Stimulated activated CD4-positive, alpha-beta T cell treated with anti-CD3 and anti-CD28 coated beads, Interleukin-1b, Interleukin-23, amount 100 ng/mL, for 1 hour (primary cell): ENCODE measurements at places on chromosomes 12 and 14.

DNA sequence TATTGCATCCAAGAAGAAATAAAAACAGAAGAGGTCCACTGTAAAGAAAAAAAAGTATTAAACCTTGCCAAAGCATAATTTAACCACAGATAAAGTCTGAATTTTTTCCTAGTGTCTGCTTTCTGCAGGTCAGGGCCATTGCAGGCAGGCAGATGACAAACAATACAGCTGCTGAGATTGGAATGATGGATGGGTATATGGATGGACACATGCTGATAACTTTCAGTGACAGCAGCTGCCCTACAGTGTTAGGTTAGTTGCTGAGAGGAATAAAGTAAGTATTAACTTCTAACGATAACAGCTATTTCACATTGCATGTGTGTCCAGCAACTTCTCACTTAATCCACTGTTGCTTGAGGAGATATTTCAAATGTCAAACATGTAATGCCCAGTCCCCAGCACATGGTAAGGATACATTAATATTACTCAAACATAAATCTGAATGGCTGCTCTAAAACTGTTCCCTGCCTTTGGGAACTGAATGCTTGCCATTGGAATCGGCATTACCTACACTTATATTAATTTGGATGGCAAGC is 515.3 kb downstream of the RMST start:
- no peak for DNase-seq

DNA sequence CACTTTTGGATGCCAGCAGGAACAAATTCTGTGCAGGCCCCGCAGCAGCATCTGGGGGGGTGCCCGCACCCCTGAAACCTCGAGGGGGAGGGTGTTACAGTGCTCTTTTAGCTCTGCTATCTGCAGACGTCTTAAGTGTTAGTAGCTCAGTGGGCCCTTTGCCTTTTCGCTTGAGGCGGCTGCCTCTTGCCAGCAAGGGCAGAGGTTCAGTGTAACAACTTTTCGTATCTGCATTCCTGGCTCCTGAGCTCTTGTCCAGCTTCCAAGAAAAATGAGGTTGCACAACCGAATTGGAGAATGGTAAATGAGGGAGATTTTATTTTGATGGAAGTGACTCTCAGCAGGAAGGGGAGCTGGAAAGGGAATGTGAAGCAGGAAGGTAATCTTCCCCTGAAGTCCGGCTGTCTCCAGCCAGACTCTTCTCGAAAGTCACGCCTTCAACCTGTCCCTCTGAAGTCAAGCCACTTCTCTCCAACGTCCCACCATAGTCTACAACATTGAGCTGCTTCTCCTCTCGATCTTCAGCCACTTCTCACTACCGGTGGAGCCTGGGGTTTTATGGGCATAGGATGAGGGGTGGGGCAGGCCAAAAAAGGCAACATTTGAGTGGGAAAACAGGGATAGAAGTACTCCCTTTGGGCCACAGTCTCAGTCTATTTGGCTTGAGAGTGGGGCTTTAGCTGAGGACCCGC is 17.8 kb downstream of the TAS2R50 start:
- no peak for DNase-seq

DNA sequence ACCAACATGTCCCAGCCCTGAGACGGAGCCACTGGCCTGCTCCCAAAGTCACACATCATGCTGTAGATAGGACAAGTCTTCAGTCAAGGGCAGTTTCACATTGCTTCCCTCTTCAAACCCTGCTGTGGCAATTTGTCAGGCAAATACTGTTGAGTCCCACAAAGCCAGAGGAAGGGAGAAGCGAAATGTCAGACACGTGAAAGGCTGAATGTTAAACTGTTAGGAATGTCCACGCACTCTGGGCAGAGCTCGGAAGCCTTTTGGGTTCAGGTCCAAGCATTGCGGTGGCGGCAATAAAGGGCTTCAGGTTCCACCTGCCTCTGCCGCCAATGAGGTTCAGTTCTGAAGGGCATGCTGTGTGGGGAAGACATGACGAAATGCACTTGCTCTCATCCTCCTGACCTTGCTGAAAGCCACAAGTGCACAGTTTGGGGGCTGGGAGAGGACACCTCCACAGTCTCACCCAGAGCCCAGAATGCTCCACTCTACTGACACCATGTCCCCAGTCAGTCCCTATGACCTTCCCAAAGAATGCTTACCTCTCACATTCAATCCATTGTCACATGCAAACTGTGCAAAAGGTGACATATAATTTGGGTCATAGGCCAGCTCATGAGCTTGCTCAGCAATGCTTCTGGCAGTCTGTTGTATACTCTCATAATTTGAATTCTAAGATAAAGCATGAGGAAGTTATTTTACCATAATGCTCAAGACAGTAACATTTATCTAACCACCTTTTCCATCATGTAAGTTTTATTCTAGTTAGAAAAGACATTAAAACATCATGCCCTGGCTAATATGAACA is 35.7 kb downstream of the RAD9B start:
- no peak for DNase-seq

GRCh38 chr14:21669284-21669683 is 4.3 kb downstream of the OR4E1 start:
- no peak for DNase-seq

DNA sequence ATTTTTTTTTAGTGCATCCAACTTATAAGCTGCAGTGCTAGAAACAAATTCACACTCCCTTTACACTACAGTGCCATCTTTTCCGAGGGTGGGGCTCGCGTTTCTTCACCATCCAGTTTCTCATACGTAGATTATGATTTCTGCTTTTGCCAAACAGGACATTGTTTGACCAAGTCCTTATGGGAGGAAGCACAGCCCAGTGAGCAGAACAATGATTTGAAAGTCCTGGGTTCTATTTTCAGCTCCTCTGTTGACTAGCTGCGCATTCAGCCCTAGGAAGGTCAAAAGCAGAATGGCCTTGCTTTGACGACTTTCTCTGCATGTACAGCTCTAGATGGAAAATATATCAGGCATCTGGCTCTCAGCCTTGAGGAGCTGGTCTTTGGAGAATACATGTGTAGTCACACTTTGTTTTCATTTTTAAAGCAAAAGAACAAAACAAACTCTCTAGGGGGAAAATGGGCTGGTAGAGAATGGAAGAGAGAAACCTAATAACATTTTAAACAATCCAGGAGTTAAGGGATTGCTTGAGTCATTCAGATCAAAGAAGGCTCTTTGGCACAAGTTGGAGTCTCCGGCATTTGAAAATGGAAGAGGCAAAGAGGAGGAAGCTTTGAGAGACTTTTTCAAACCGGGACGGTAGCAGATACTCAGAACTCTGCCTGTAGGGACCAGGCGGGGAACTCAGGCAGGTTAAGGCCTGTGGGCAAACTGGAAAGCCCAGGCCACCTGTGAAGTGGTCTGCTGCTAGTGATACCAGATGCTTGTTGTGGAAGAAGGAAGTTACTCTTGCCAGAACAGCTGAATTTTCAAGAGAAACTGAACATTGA is 257.3 kb upstream of the PLEKHG7 start:
- DNase-seq, result no peak

DNA sequence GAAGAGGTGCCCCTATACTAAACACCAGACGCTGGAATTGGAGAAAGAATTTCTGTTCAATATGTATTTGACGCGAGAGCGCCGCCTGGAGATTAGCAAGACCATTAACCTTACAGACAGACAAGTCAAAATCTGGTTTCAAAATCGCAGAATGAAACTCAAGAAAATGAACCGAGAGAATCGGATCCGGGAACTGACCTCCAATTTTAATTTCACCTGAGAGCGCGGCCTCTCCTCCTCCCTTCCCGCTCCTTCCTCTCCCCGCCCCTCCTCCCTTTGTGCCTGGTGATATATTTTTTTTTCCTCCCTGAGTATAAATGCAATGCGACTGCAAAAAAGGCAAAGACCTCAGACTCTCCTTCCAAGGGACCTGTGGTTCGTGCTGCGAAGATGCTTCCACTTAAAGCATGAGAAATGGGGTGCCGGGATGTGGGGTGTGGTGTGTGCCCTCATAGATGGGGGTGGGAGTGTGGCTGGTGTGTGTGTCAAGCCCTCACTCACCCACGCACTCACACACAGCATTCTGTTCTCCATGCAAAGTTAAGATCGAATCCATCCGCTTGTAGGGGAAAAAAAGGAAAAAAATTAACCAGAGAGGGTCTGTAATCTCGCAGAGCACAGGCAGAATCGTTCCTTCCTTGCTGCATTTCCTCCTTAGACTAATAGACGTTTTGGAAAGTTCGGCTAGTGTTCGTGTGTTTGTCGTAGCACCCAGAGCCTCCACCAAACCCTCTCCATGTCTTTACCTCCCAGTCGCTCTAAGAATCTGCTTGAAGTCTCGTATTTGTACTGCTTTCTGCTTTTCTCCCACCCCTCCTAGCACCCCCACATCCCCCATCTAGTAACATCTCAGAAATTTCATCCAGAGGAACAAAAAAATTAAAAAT is 4.5 kb downstream of the HOXC10 start:
- no peak for DNase-seq

DNA sequence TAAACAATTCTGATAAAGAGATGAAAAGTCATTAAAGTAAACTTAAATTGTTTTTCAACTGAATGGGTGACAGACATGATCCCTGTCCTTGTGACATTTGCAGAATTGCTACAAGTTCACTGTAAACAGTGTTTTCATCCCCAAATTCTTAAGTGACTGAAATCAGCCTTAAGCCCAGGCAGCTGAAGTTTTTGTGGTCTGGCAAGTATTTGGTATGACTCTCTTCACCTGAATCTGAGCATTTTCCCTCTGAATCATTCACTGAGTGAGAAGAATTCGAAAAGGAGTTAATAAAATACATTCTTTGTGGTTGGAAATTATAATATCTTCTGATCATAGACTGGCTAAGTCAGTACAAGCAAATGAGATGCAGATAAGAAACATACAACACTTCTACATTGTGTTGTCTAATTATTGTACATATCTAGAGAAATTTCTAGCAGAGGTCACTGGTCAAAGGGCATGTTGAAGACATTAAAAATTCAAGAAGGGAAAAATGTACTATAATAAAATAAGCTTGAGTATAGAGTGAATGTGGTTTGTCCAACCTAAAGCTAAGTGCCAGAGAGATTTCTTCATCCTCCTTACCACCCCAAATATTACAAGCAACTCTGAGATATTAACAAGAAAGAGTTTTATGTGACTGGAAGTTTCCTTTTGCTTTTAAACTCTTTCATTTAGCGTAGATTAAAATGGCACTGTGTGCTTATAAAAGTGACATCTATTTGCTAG is 177.8 kb upstream of the DIO2 start:
- no peak for DNase-seq

DNA sequence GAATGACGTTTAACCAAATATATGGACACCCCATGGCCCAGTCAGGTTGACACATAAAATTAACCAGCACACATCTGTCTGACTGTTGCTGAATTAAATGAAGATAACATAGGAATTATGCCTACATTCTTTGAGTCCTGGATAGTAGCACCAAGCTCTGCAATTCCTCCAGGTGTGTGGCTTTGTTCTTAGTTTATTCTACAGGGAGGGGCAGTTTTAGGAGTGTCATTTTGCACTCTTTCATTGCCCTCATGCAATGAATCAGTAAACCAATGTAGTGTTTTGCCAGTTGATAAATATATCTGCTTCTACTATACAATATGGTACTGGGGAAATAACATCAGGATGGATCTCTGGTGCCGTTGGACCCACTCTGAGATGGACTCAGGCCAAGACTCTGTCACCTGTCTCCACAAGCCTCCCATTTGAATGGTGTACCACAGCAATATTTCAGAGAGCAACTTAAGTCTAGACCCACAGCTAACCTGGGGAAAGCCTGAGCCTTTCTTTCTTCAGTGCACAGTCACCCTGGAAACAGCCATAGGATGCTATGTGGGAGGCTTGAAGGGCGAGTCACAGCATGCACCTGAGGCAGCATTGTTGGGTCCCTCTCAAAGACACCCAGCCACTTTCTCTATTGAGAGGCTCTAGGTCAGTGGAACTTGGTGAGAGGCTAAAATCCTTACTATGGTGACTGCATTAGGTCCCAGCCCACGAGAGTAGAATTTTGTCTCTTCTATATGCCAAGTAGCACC is 73.2 kb downstream of the ANO4 start:
- DNase-seq, result no peak

GRCh38 chr12:23911574-23911973 is 37.9 kb downstream of the SOX5 start:
- DNase-seq, result no peak

DNA sequence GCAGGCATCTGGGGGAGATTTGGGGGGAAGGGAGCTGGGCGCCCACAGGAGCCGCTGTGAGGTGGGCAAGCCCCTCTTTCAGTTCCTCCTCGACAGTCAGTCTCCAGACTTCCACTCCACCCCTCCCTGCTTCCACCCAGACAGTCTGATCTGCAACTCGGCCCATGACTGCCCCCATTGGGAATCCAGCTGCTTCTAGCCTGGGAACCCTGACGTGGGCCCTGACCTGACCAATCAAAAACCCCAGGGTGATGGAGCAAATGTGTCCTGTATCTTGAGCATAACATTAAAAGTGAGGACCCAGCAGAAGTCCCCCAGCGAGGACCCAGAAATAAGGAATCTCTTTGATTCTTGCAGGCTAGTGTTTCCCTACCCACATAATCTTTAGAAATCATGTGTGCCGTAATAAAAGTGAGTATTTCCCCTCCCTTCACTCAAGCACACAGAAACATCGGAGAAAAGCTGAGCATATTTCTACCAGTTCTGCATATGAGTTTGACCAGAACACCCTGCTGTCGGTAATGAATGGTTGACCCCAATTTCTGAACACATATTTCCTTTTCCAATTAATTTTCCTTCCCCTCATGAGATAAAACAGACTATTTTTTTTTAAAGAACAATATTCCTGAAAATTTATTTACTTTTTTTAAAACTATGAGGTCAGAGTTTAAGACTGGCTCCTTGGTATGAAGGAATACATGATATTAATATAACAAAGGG is 6.4 kb downstream of the SSH1 start:
- no peak for DNase-seq

DNA sequence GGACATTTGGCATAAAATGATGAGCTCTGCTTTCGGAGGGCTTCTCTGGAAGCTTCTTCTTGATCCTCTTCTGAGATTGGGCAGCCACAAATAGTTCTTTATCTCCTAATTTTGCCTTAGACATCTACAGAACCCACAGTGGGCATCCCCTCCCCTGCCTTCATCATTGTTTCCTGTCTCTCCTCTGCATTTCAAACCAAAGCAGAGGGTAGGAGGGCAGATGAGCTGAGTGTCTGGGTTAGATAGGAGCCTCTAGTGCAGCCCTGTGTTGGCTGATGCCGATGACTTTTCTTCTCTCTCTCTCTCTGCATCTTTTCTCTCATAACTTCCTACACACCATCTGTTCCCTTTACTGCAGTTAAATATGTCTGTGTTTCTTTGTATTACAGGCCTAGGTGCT is 8.5 kb upstream of the IL26 start:
- DNase-seq, result no peak
